ENCODE measurements at places on chromosomes 6 and 20.

DNA sequence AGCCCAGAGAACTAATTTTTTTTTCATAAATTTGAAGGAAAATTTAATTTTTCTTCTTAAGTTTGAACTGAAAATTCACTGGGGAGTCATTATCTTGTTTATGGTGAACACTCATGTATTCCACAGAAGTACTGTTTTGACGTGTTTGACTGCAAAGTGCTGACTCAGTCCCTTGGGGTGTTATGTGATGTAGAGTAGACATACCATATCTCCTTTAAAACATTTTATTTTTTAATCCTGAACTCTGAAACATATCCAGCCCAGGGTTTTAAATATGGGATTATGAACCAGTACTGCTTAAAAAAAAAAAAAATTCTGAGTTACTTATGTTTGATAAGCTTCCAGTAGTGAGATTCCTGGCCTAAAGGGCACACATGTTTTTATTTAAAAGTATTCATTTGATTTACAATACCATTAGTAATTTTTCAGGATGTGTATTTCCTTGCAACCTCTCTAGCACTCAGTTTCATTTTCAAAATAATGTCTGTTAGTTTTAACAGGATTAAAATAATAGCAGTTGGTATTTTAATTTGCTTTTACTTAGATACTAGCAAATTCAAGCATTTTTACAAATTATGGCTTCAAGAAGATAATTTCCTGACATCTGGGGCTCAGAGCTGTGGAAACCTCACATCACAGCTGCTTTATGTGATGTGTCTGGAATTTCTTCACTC is 81.7 kb upstream of the PDE10A start:
- no peak for DNase-seq

- no peak for DNase-seq
These were observed 9.2 kb downstream of the NRN1 start for GRCh38 chr6:5997420-5997987.

GRCh38 chr6:142945446-142946180 is 637 bp upstream of the HIVEP2 start:
- DNase-seq, result peak; percentile 33

DNA sequence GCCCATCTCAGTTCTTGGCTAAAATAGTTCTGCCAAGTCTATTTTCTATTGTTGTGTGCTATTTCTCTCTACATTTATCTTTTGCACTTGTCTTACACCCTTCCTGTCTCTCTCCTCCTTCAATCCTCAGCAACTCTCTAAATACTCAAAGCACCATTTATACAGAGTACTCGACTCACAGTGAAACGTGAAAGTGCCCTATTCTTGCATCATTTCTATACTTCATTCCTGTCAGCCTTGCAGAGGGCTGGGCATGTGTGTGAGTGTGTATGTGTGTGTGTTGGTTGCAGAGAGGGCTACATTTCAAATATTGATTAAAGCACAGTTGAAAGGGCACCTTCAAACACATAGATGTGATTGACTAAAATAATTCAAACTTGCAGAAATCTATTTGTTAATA is 373.2 kb upstream of the MANEA start:
- DNase-seq, result no peak

GRCh38 chr6:38542031-38542430 is 97.7 kb downstream of the BTBD9 start:
- DNase-seq, result no peak

DNA sequence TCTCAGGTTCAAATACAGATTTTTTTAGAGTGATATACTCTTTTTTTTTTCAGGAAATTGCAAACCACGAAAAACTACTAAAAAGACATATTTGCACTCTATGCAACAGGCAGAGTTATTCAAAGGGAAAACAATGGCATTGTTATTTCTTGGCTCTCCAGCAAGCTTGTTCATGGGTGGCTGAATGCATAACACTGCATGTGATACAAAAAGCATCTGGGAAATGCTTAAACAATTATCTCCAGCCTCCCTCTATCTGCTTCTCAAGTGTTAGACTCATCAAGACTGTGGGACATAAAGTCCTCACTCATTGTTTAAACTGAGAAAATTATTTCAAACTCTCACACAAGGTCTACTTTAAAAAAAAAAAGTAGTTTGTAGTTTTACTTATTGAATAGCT is 7.3 kb upstream of the COL12A1 start:
- no peak for DNase-seq

DNA sequence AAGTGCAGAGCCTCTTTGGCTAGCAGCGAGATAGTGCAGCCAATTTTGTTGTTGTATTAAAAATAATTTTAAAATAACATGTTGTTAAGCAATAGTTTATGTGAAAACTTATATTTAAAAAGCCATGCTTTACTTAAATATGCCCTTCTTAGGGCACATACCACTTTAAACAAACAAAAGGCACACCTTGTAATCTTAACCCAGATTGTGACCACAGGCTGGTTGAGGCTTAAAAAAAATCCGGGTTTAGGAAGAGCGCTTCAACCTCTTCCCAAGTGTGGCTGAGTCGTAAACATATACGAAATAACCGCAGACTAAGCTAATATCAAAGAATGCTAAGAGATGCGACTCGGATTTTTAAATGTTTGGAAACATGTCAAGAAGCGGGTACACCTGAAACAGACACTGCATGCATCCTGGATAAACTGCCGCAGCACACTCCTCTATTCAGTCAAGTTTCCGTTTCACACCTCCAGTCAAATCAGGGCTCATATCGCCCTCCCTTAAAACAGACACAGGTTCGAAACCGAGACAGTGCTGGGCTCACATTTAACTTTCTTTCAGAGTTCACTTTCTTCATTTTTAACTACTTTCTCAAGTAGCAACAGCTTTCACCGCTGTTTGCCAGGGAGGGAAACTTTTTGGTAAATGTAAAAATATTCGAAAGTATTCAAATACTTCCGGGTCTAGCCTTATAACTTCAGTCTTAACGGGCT is 1.5 kb downstream of the DEK start:
- DNase-seq, result peak; percentile 40

- DNase-seq, result no peak
These were observed 100.9 kb downstream of the RNF144B start for GRCh38 chr6:18488004-18488403.

GRCh38 chr6:167781066-167781767 is 45.5 kb upstream of the AFDN start:
- DNase-seq, result no peak

- no peak for DNase-seq
These were observed 13.1 kb downstream of the JAG1 start for GRCh38 chr20:10660661-10661060.

- no peak for DNase-seq
These were observed 6.6 kb downstream of the TUBB start for GRCh38 chr6:30726506-30727413.

DNA sequence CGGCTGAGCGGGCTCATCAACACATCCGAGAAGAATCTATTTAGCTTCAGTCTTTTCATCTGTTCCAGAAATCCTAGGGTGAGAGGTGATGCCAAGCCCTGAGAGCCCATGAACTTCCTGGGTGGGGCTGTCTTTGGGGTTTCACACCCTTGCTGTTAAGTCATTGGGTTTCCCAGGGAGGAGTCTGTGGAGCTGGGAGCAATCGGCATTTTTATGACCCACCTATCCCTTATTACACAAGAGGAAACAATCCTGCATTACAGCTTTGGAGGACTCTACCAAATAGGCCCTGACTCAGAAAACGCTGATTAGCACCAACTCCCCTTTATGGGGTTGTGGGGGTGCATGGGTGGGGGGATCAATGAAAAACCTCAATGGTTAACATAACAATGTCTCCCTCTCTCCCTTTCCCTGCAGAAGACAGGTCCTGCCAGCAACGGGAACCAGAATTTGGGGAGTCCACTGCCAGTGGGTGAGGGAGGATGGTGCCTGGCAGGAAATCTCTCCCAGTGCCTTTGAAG is 46.3 kb downstream of the EZR start:
- DNase-seq, result no peak

- no peak for DNase-seq
These were observed 862 bp upstream of the TFAP2C start for GRCh38 chr20:56628015-56628872.

DNA sequence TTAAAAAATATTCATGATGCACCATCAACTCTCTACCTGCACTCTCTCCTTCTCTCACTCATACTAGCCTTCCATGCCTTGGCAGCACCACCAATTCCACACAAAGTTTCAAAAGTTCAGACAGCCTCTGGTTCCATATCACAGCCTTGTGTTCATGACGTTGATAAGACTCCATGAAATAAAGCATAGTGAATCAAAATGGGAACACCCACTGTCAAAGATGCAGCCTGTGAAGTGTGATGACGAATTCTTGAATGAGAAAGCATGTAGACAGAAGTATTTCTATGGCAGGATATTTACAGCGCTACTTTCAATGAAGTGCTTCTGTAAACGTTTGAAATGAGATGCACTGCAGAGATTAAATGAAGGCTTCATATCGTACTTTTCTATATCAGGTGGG is 77.3 kb upstream of the FERMT1 start:
- DNase-seq, result no peak

DNA sequence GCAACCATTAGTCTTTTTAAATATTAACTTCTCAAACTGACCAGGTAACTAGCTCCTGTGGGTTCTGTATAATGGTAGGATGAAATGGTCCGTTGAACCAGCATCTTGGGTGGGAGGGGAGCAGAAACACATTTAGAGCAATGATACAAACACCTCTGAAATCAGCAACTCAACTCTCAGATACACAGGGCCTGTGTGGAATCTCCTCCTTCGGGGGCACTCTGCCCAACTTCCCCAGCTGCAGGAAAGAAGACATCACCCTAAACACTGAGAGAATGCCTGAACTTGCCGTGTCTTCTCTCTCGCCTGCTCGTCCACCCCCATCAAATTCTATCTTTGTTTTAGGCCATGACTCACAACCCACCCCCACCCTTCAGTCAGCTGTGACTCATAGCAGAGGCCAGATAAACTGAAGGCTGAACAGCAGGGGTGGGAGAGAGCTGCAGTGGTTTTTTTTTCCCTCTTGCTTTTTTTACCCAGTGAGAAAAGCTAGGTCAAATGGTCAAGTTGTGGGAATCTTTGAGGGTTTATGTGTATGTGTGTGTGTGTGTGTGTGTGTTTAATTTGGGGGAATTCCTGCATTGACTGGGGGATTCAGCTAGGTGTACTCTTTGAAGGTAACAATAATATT is 593.4 kb upstream of the JAG1 start:
- DNase-seq, result no peak

GRCh38 chr6:15299430-15300131 is 53.7 kb downstream of the JARID2 start:
- DNase-seq, result peak; percentile 56

- DNase-seq, result no peak
These were observed 84.7 kb downstream of the RNF182 start for GRCh38 chr6:14009431-14009830.

DNA sequence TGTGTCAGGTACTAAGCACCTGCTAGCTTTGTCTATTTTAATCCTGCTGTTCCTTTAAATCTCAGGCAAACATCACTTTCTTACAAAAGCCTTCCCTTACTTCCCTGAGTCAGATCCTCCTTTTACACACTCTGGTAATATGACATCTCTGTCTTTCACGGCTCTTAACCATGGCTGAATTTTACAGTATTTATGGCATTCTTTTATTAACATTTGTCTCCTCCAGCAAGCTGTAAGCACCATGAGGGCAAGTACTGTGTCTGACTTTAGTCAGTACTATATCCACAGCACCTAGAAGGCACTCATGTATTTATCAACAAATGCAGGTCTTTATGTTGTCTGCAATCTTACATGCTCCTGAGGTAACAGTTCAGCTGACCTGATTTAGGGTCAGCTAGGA is 33.7 kb upstream of the HBS1L start:
- DNase-seq, result no peak

DNA sequence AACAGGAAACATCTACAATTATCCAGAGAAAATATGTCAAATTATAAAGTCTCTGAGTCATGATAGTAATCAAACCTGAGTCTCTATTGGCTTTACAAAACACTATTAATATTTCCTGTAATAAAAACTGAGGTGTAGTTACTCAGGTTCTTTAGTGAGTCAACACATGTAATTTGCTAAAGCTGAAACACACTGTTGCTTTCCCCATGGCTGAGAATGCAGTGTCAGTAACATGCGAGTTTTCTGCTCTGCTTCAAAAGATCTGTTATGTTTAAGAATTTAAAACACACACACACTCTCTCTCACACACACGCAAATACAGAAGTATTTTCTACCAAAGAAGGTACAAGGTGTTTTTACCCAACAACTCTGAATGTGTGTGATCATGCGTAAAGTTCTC is 38.6 kb downstream of the ATXN1 start:
- no peak for DNase-seq

DNA sequence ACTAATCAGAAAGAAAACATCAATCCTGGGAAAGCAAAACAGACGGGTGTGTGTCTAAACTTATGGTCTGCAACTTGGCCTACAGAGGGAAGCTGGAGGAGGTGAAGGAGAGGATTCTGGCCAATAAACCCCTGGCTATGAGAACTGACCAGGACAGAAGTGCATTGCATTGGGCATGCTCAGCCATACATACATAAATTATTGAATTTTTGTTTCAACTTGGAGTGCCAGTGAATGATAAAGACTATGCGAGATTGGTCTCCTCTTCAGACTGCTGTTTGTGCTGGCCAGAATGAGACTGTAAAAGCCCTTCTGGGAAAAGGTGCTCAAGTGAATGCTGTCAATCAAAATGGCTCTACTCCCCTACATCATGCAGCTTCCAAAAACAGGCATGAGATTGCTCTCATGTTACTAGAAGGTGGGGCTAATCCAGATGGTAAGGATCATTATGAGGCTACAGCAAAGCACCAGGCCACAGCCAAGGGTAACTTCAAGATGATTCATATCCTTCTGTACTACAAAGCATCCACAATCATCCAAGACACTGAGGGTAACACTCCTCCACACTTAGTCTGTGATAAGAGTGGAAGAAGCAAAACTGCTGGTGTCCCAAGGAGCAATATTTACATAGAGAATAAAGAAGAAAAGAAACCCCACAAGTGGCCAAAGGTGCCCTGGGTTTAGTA is 17.4 kb downstream of the ADNP start:
- DNase-seq, result no peak

- DNase-seq, result no peak
These were observed 117.4 kb downstream of the MAFB start for GRCh38 chr20:40571639-40572038.

- no peak for DNase-seq
These were observed 5.5 kb upstream of the AIG1 start for GRCh38 chr6:143055213-143055612.
